D721Med (cell line): ENCODE measurements at places on chromosomes 2 and 18.

- no peak for DNase-seq
These were observed 105.0 kb upstream of the ZFP36L2 start for GRCh38 chr2:43331422-43331821.

- no peak for DNase-seq
These were observed 23.0 kb upstream of the ACTR2 start for GRCh38 chr2:65204461-65205210.

- DNase-seq = no peak
These were observed 438.9 kb downstream of the ERBB4 start for GRCh38 chr2:212099658-212100057.

- DNase-seq = no peak
These were observed 301.3 kb upstream of the RBMS1 start for GRCh38 chr2:160794926-160795325.

DNA sequence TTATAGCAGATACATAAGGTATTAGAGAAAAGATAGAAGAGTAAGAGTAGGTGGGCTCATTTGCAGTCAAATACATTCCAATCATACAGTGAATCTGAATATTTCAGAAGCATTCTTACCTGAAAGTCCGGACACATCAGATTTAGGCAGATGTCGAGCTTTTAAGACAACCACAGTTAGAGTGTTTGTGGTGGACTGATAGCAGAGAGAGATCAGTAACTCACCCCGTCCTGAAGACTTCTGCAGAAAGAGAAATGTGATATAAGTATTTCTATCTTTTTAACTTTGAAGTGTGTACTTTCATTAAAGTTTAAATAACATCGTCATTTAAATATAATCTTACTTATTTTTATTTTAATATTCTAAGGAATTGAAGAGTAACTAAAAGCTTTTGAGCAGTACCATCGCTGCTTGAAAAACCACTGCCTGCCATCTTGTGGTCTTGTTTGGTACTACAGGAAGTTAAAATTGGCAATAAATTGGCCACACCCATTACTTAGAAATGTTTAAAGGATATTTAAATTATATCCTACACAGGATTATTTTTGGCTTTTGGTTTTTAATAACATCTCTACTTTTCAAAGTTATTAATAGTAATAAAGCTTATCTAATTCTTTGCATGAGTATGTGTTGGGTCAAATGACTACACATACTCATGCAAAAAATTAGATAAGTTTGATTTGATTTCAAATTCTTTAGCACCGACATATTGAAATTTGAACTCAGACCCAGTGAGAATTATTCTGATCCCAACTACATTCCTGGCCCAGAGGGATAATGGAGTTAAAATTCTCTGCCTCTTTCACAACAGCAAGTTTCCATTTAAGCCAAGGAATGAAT, 5.5 kb downstream of the SYT4 start:
- DNase-seq = no peak

DNA sequence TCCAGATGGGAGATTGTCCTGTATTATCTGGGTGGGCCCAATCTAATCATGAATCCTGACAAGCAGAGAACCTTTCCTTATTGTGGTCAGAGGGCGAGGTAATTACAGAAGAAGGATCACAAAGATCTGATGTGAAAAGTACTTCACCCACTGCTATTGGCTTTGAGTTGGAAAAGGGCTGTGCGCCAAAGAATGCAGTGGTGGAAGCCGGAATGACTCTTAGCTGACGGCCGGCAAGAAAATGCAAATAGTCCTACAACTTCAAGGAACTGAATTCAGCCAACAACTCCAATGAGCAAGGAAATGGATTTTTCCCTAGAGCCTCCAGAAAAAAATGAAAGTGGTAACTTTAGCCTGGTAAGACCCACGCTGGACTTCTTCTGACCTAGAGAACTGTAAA, 67.3 kb downstream of the CTNNA2 start:
- DNase-seq = no peak

- no peak for DNase-seq
These were observed 10.4 kb upstream of the SKOR2 start for GRCh38 chr18:47261902-47262300.

DNA sequence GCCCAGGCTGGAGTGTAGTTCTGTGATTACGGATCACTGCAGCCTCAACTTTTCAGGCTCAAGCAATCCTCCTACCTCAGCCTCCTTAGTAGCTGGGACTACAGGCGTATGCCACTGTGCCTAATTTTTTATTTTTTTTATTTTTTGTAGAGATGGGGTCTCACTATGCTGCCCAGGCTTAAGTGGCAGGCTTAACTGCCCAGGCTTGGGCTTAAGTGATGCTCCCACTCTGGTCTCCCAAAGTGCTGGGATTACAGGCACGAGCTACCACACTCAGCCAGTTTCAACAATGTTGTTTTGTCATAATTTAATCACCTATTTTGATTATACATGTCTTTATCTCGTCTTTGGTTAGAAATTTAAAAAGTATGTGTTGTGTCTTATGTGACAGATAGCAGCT, 18.2 kb downstream of the UGGT1 start:
- DNase-seq = no peak
